NB4 (cell line): ENCODE measurements at places on chromosomes 2 and 18.

DNA sequence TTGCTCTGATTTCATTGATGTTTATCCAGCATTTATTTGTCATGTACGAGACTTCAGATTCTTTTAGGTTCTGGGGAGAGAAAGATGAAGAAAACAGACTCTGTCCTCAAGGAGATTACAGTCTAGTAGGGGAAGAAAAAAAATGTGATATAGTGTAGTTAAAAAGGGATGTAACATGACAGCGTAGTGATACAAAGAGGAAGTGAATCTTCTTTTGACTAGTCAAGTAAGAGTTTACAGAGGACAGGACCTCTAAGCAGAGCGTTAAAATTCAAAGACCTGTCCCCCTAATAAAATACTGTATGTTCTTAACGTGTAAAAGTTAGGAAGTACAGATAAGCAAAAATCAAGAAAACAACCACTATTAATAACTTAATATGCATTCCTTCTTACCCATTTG lies 47.7 kb downstream of the NCOA1 start:
- DNase-seq: peak; percentile 38

DNA sequence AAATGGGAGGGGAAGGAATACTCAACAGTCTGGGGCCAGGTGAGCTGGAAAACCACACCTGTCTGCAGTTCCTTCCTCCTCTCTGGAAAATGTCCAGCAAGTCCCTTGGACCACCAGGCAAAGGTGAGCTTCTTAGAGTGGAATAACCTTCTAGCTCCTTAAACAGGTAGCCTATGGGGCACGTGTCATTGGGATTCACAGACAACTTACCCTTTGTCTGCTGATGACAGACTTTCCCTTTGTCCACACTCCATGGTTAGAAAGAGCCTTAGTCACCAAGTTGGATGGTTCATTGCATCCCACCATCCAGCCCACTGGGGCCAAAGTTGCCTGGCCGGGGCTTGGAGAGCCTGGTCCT lies 98.0 kb upstream of the ITGA6 start:
- DNase-seq: no peak

DNA sequence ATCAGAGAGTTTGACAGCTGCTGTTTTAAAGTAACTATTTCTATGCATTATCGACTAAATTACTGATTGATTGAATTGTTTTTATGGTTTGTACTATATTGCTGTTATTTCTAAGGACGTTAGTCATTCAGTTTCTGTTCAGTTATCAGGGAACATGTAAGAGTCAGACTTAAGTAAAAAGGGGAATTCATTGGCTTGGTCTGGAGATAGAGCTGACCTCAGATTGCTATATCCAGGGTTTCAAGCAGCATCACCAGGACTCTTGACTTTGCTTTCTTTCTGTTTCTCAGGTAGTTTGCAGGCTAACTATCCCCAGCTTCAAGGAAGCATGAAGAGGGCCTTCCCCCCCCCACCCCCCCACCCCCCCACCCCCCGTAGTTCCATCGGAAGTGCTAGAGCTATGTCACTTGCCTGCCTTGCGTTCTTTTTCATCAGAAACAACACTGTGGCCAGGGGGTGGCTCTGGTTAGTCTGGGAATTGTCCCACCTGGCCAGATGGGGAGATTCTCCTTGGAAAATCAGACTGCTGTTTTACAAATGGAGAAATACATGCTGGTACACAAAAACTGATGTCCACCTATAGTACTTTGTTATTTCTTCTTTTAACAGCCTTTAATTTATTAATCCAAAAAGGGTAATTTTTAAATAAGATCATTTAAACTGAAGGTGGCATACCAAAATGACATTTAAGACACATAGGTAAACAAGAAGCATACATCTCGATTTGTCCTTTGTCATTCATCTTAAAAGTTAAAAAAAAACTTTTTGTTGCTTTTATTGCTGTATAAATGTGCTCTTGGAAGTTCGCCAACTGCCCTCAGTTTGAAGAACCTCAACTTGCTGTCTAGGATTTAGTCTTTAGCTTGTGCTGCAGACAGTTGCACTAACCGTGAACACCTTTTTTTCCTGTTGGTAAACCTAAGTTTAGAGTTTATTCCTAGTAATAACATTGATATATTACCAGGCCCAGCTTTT lies 9.4 kb downstream of the SMAD4 start:
- no peak for DNase-seq

- no peak for DNase-seq
These were observed 479.1 kb downstream of the SOX11 start for GRCh38 chr2:6171294-6171693.

DNA sequence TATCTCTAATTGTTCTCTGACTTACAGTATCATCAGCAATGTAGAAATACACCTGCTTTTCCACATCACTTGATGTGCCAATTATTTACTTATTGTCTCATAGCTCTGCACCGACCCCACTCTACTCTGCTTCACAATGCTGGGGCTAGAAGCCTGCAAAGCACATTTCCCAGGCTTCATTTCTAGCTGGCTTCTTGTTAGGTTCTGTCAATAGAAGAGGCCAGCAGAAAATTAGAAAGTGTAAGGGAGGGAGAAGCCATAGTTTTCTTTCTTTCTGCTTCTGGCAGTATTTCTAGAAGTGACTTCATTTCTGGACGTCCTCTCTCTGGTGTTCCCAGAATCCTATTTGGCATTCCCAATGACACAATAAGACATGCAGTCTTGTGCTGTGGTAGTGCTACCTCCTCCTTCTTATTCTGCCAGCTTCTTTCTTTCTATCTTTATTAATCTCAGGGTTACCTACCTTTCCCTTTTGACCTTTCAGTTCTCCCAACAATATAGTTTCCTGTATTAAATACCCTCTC lies 12.5 kb upstream of the TANC1 start:
- DNase-seq: no peak

DNA sequence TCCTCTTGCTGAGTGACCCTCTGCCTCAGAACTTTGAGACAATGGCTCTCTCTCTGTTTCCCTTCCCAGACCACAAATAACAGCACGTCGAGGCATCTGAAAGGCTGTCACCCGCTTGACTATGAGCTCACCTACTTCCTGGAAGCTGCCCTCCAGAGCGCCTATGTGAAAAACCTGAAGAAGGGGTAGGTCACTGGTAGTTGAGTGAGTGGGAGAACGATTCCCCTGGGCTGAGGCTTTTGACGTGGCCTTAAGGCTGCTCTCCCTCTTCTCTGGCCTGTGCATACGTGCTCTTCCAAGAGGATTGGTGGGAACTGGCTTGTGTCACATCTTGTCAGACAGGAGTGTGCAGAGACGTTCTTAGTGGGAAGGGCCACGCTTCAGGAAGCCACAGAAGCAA lies 63.1 kb upstream of the MCFD2 start:
- peak; percentile 62 for DNase-seq

DNA sequence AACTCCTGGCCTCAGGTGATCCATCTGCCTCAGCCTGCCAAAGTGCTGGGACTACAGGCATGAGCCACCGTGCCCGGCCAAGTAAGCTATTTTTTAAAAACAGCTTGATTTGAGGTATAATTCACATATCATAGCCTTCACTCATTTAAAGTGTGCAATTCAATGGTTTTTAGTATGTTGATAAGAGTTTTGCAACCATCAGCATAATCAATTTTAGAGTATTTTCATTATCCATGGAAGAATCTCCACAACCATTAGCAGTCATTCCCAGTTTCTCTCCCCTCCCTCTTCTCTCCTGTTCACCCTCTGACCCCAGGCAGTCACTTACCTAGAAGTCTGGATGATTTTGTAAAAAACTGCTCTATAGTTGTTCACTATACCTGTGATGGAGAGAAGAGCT lies 4.7 kb upstream of the LYG2 start:
- DNase-seq: no peak

GRCh38 chr2:54634564-54635511 lies 88.6 kb upstream of the EML6 start:
- no peak for DNase-seq

DNA sequence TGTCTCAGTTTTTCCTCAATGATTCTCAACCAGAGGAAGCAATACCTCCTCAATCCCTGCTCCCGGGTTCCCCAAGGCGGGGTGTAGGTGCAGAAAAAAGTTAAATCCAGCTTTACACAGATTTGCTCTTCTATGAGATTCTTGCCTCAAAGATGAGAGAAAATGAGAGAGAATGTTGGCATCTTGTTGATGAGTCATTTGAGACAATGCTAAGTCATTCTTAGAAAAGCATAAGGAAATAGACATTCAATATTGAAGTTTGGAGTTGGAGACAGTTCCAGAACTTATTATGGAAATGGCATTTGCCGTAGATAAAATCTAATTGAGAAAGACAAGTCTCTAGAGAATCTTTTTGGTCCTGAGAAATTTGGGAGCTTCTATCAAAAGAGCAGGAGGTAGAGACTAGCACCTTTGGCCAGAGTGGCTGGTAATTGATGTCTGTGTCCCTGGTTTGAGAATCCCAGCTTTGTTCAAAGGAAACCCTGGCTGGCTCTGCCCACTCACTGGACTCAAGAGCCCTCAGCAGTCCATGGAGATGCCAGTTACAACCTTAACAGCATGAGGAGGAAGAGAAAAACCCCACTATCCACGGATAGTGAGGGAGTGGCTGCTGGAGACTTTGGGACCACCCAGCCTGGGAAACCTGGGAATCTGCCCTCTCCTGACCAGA lies 181.2 kb downstream of the FAM124B start:
- DNase-seq: no peak

DNA sequence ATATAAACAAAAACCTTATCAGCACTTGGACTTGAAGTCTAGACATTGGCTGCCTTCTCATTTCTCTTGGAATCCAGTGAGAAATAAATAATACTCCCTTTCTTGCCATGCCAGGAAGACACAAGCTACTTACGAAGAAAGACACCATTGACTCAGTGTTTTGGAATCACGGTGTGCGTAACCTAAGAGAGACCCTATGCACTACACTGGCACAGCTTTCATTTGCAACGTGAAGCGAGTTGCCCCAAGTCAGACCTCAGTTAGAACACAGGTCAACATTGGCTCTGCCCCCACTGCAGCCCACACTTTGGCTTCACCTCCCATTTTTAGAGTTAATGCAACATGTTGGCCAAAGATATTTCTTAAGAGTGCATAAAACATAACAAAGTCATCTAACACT lies 54.2 kb downstream of the PIEZO2 start:
- DNase-seq: no peak
